Stimulated activated CD8-positive, alpha-beta memory T cell treated with anti-CD3 and anti-CD28 coated beads, Interleukin-4, amount 100 ng/mL, for 48 hours (primary cell): ENCODE measurements at places on chromosomes 2 and 18.
A peak's percentile ranks its signal among the peaks of the same experiment; 100 is the strongest.

GRCh38 chr2:86788881-86789686 lies 1.6 kb downstream of the CD8A start:
- peak; percentile 81 for DNase-seq

GRCh38 chr2:101735166-101735533 lies 37.6 kb downstream of the MAP4K4 start:
- DNase-seq = no peak

GRCh38 chr2:31203916-31204315 lies 13.4 kb downstream of the CAPN14 start:
- DNase-seq = no peak

DNA sequence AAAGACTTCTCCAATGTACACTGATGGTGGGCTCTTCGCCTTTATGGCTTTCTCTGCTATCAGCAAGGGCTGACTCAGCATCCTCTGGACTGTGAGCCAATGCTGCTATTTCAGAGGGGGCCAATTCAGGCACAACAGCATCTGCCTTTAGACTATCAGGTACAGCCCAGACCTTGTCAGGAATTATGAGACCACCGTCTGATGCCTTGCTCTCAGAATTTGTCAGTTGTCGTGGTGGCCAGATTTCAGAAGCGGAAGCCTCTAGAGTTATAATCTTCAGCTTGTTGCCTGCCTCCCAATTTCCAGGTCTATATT lies 92.7 kb downstream of the ALPK2 start:
- DNase-seq = no peak

GRCh38 chr2:132793532-132793931 lies 123.5 kb upstream of the LYPD1 start:
- DNase-seq = no peak

GRCh38 chr2:226579519-226579918 lies 220.1 kb downstream of the IRS1 start:
- DNase-seq = no peak

DNA sequence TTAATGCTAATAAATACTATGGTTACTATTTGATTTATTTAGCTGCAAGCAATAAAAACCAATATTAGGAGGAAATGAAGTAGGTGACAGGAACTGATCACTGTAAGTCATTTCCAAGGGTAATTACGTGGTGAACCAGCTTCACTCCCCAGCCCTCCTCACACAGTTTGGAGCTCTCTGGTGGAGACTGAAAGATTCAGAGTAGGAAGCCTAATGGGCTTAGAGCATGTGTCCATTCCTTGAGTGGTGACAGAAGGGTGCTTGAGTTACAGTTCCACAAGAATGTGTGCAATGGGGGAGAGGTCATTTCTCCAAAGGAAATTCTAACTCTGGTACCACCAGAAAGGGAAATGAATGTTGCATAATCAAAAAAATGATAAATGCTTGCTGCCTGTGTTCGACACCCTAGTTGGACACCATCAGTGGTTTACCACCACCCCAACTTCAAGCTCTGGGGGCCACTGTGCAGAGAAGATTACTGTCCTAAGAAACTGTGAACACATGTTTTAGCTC lies 285.1 kb upstream of the MMADHC start:
- no peak for DNase-seq
